ENCODE measurements at places on chromosomes 4 and X.
A peak's percentile ranks its signal among the peaks of the same experiment; 100 is the strongest.

DNA sequence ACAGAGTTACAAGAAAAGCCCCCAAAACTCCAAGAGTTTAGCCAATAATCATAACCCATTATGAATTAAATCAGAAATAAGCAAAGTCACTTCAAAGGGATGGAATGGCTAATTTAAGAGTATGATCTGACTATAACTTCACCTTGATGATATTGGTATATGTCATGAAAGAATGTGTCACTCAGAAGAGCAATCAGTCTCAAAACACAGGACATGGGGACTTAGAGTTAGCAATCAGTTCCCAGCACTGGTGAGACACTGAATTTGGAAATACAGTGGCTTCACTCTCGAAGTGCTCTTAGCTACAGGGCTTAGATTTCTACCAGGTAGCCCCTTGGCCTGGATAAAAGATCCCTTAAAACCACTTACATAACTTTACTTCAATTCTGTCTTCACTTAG, 65.7 kb upstream of the EXOC1L start:
- DNase-seq, result no peak

DNA sequence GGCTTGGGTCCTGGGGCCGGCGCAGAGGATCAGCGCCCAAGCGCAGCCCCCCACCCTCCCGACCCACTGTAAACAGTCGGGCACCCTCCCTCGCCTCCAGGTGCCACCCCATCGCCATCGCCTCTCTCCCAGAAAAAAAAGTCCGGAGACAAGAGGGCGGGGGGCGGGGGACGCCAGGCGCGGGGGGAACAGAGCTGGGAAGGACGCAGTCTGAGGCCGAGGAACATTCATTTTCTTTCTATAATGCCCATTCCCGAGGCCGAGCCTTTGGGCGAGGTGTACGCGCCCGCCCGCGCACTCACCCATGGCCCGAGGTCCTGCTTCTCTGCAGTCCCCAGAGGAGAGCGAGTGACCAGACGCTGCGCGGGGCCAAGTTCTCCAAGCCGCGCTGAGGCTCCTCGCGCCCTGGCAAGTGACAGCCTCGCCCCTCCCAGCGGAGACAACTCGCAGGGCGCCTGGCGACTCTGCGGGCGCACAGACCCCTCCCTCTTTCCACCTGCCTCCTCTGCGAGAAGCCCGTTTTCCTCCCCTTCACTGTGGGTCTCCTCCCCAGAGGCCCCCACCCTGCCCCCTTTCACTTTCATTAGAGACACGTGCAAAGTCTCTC, 63.5 kb upstream of the WDR17 start:
- DNase-seq, result no peak

GRCh38 chr4:124997991-124998390, 285.5 kb upstream of the ANKRD50 start:
- no peak for DNase-seq

- DNase-seq, result peak; percentile 39
These were observed 2.3 kb upstream of the UBA1 start for GRCh38 chrX:47191331-47191730.

DNA sequence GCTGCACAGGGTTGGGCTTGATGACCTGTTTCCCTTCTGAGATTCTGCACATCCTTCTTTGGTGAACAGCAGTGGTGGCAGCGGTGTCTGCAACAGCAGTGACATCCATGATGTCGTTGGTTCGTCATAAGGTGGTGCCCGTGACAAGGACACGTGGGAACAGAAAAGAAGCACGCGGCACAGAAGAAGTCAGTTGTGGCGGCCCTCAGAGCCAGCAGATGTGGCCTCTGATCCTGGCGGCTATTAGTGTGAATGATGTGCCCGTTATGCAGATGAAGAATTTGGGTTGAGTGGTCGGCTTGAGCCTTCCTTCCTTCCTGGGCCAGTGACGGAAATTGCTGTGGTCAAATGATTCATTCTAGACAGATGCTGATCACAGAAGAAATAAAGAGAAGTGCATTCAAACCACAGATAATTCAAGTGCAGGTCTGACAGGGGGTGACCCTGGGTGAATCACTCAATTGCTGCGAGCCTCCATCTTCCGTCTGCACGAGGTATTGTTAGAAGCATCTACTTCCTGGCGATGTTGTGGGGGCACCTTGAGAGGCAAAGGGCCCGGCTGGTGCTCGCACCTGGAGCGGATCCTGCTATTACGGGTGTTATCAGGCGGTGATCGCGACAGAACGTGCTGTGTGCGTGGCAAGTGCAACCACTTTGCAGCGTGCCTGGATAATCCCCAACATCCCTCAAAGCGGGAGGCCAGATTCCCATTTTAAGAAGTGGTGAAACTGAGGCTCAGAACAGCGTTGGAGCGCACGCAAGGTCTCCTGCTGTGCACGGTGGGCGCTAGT, 215.2 kb upstream of the PSAPL1 start:
- peak; percentile 35 for DNase-seq

DNA sequence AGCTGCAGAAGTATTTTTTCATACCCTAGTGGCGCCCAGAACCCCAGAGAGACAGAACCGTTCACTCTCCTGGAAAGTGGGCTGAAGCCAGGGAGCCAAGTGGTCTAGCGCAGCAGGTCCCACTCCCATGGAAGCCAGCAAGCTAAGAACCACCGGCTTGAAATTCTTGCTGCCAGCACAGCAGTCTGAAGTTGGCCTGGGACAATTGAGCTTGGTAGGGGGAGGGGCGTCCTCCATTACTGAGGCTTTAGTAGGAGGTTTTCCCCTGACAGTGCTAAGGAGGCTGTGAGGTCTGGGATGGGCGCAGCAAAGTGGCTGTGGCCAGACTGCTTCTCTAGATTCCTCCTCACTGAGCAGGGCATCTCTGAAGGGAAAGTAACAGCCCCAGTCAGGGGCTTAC, 84.5 kb upstream of the ATXN3L start:
- no peak for DNase-seq

DNA sequence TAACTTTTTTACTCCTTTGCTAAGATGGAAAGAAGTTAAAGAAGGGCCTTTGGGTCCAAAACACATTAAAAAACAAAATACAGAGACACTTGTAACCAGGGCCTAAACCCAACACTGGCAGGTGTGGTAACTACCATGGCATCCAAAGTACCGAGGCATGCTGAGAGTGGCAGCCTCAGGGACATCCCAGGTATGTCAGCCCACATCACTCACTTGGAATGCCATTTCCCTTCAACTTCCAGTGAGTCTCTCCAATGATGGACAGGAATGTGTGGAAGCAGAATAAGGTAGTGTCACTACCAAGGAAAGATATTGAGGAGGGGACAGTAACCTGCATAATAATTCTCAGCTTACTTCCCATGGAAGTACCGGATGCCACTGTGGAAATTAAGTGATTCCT, 79.5 kb upstream of the SCOC start:
- no peak for DNase-seq

DNA sequence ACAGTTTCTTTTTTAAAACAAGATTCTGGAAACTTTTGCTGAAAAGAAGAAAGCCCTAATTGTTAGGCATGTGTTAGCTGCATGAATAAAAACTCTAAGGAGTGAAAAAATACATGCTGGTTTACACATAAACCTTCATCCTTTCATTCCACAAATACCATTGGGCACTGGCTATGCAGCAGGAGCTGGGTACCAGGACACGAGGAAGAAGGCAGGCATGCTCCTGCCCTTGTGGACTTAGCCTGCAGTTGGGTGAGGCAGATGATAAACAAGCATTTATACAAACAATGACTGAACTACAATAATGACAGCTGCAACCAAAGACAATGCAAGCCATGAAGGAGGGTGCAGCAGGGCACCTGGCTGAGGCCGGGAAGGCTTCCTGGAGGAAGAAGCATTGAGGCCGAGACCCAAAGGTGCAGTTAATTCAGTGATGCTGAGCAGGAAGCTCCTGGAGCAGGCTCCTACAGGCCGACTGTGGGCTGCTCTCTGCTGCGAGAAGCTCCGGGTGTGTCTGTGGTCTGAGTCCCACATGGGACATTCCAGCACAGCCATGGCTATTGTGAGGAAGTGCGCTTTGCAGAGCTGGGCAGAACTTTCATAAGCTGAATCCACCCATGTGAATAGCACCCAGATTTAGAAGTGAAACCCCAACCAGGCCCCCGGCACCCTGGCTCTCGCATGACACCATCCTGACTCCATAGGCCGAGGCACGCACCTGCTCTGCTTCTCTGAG, 44.0 kb upstream of the MXD4 start:
- peak; percentile 39 for DNase-seq

- no peak for DNase-seq
These were observed 297.3 kb downstream of the GUCY2F start for GRCh38 chrX:109184506-109185139.

DNA sequence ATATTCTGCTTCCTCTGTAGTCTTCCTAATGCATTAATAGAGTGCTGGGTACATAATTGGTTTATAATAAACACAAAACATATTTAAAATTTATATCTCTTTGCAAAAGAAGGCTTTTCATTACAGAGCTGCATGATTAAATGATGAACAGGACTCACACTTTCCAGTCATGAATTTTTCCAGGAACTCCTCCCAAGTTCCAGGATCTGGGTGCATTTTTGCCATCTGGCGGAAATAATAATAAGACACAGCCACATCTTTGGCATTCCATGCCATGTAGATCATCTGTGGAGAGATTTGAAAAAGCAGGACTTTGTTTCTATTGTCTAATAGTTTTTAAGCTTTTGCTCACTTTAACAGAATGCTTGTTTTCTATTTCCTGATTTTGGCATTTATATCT, 40.2 kb upstream of the SULT1B1 start:
- no peak for DNase-seq

DNA sequence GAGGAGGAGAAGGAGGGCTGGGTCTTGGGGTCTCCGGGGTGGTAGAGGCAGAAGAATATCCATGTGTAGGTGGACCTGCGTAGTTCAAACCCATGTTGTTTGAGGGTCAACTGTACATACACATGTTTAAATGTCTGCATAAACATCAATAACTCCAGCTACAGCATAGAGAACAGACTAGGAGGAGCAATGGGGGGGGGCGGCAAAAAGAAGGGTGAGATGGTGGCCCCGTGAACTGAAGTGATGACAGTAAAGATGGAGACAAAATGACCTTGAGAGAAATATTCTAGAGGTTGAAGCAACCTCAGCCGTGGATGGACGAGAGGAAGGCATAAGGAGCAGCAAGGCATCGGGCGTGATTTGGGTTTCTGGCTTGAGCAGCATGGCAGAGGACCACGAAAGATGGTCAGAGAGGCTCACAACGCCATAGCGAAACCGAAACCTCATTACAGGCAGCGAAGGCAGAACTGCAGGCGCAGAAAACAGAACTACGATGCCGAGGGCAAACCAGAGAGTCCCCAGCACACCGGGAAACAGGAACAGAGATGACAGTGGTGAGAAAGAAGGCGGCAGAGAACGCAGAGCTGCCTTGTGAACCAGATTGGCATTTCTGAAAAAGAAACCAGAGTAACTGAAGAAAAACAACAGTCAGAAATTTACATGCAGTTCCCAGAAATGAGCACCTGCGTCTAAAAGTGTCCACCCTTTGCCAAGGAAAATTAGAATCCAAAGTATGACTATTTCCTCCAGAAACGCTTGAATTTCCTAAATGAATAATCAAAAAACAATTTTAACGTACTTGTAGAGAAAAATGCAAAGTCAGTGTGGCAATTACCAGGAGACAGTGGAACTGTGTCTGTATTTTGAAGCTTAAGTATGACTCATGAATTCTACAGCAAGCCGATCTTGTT, 50.3 kb upstream of the ENPP6 start:
- DNase-seq, result peak; percentile 65

- DNase-seq, result no peak
These were observed 17.3 kb upstream of the QRFPR start for GRCh38 chr4:121397941-121398601.

DNA sequence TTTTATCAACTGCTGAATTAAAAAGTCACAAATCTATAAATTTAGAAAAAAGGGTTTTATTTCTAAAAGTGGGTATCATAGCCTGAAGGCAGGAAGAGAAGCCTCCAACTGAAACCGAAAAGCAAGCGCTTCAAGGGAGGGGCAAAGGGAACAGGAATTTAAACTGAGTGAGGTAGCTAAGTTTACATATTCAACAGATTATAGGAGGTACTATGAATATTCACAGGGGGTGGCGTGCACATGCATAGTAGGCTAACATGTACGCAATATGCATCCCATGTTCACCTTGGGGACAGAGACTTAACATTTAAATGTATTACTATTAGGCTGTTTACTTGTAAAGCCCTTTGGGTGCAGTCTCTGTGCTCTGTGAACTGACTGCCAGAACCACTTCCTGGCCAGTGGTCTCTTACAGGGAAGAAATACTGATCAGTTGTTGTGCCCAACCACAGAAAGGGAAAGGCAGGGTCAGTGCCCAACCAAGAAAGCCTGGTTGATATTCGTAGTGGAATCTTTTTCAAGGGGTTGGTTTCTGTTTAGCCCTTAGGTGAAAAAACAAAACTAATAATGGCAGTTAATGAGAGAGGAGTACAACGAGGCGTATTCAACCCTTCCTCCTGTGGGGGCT, 168.7 kb upstream of the GALNTL6 start:
- DNase-seq, result no peak

DNA sequence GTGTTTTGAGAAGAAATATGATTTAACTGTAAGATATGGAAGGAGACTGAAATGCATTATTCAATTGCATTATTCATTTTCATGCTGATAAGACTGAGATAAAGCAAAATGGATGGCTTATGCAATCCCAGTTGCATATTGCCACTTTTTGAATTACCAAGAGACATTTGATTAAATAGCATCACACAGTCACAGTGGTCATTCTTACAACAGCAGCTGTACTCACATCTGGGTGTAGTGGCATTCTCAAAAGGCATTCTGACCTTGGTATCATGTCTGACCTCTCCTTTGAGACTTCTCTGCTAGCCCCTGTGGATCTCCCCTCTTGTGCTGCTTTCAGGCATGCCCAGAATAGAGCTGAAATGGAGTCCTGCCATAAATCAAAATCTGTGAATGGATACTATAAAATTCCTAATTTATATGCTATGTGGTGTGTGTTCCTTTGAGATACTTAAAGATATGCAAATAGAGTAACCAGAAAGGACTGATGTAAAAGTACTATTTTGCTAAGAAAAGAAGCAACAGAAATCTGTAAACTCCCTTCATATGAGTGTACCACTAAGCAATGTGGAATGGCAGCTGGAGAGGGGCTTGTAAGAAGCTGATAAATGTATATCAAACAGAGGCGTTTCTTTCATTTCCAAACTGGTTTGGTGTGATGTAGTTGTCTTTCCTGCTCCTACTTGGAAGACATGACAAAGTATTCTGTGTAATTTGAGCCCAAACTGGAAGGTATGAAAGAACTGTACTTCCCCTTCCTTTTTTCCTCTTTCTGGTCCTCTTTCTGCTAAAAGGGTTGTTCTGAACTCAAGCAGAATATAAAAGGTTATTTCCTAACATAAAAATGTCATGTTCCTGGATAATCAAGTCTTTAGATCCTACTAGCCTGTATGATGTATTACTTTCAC, 25.4 kb upstream of the METAP1 start:
- DNase-seq, result no peak

GRCh38 chr4:26647523-26648224, 63.8 kb downstream of the TBC1D19 start:
- no peak for DNase-seq

- no peak for DNase-seq
These were observed 56.9 kb upstream of the PRPS1 start for GRCh38 chrX:107571296-107571998.

GRCh38 chr4:67468830-67469229, 76.5 kb downstream of the CENPC start:
- DNase-seq, result no peak

- no peak for DNase-seq
These were observed 687.0 kb downstream of the DMD start for GRCh38 chrX:32524385-32524784.

GRCh38 chrX:23699636-23700194, 32.4 kb downstream of the PRDX4 start:
- DNase-seq, result no peak

- no peak for DNase-seq
These were observed 58.5 kb downstream of the HAUS3 start for GRCh38 chr4:2183394-2183793.
